Stimulated activated CD8-positive, alpha-beta memory T cell treated with anti-CD3 and anti-CD28 coated beads, Interleukin-4, amount 100 ng/mL, for 4 hours (primary cell): ENCODE measurements at places on chromosomes 2 and 18.

DNA sequence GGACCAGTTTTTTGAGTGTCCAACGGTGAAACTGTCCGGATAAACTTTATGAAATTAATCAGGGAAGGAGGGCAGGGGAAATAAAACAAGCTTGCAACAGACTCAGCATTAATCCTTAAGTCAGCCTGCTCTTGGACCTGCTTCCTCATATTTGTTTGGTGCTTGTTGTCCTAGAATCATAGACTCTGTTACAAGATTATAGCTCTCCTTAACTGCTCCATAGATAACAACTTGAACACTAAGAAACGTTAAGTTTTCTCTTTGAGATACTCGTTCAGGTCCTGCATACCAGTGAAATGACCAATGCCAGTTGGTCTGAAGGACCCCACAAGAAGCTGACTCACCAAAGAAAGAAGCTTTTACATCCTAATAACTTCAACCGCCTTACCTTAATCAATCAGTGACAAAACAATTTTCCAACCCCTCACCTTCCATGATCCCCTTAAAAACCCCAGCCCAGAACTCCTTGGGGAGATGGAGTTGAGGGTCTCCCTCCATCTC, 493.2 kb downstream of the PID1 start:
- DNase-seq: no peak

GRCh38 chr2:174699993-174700766, 64.1 kb downstream of the CHRNA1 start:
- DNase-seq: no peak

DNA sequence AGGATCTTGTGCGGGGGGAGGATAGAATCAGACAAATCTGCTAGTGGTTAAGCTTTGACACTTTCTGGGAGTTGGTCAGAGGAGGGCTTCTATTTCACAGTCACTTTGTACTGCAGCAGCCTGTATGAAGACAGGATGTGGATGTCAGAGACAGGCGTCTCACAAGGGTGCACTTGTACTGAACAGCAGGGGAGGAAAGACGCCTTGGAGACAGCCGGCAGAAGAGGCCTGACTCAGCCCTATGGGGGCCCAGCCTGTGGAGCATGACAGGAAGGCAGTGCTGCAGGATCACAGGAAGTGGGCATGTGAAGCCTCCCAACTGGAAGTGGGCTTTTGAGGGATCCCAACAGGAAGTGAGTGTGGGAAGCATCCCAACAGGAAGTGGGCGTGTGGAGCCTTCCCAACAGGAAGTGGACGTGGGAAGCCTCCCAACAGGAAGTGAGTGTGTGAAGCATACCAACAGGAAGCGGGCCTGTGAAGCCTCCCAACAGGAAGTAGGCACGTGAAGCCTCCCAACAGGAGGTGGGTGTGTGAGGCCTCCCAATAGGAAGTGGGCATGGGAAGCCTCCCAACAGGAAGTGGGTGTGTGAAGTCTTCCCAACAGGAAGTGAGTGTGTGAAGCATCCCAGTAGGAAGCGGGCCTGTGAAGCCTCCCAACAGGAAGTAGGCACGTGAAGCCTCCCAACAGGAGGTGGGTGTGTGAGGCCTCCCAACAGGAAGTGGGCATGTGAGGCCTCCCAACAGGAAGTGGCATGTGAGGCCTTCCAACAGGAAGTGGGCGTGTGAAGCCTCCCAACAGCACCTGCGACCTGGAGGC, 212.3 kb downstream of the SNTG2 start:
- DNase-seq: no peak

GRCh38 chr2:191189112-191189635, 38.4 kb upstream of the STAT4 start:
- DNase-seq: no peak

- no peak for DNase-seq
These were observed 12.2 kb downstream of the BIN1 start for GRCh38 chr2:127094509-127095366.

GRCh38 chr2:163505281-163505680, 230.5 kb downstream of the FIGN start:
- DNase-seq: no peak

DNA sequence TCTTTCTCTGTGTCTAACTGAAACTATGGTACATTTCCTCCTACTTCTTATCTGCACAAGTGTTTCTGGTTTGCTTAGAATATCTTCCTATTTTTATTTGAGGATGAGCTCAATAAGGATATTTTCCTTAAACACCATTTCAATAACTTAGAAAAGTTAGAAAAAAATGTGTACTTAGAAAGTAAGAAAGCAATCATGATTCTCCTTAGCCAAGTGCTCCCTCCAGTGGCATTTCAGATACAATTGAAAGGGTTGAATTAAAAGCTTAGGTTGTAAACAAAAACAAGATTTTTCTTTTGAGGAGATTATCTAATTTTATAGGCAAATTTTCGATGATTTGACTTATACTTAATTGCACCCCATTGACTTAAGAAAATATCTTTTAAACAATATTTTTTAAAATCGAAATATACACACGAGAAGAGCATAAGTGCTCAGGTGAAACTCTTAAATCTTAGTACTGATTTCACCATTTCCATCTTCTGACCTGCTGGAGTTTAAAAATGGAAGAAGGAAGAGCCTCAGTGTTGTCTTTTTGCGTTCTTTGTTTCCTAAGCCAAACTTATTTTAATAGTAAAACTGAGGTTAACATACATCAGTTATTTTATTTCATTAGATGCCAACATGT, 26.9 kb downstream of the C18orf63 start:
- DNase-seq: no peak

- DNase-seq: no peak
These were observed 10.9 kb downstream of the TRIP12 start for GRCh38 chr2:229910832-229911412.

GRCh38 chr2:229943770-229944449, 21.6 kb downstream of the FBXO36 start:
- no peak for DNase-seq

DNA sequence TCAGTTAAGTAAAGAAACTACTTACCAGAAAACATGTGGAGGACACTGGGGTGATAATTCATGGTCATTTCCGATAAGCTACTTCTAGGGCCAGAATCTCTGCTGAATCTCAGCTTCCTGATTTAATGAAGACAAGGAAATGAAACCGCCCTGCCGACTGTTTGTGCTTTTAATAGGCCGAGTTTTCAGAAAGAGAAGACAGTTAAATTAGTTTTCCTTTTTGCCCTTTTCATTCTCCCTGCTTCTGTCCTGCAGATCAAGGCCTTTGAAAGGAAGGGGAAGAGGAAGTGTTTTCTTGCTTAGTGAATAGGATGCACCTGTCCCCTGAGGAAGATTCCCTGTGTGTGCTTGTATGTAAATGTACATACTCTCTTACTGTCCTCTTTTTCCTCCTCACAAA, 126.6 kb downstream of the SH3RF3 start:
- DNase-seq: no peak

DNA sequence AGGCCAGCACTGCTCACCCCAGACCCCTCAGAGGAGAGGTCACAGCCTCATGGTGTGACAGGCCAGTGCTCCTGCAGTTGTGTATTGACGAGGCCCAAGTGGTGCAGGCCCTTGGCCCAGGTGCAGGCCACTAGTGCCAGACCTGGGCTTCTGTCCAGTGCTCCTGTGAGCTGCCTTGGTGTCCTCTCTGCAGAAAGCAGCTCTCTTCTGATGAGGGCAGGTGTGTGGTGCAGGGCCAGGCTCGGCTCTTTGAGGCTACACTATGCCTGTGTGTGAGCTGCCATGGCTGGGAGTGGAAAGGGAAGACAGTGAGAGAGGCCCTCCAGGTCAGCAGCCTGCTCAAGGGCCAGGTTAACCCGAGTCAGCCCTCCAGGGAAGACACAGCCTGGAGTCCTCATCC, 17.1 kb downstream of the EHD3 start:
- no peak for DNase-seq

- no peak for DNase-seq
These were observed 250.7 kb downstream of the DLGAP1 start for GRCh38 chr18:4204438-4204720.

GRCh38 chr2:181178823-181179412, 198.5 kb downstream of the UBE2E3 start:
- no peak for DNase-seq

DNA sequence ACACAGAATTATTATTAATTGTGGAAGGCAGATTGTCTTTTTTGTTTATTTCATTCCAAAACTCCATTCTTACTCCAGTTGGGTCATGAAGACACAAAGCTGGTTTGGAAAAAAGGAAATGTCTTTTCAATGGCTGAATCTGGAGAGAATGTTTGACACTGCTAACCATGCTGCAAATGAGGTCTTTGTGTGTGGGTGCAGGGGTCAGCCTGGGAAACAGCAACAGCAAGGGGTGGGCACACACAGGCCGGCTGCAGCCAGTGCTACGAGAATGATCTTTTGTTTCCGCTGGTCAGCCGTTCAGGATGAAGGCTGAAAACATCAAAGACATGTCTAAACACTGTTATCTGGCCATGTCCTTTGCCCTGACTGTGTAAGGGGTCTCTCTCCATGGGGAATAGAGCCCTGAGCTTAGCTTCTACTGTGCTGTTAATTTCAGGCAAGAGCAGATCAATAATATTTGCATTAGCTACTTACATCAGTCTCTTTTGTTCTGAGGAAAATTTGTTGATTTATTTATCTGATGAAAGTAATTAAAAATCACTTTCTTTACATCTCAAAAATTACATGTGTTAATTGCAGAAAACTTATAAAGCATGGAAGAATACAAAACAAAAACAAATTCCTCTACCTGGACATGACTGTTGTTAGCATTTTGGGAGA, 33.3 kb upstream of the E2F6 start:
- no peak for DNase-seq

DNA sequence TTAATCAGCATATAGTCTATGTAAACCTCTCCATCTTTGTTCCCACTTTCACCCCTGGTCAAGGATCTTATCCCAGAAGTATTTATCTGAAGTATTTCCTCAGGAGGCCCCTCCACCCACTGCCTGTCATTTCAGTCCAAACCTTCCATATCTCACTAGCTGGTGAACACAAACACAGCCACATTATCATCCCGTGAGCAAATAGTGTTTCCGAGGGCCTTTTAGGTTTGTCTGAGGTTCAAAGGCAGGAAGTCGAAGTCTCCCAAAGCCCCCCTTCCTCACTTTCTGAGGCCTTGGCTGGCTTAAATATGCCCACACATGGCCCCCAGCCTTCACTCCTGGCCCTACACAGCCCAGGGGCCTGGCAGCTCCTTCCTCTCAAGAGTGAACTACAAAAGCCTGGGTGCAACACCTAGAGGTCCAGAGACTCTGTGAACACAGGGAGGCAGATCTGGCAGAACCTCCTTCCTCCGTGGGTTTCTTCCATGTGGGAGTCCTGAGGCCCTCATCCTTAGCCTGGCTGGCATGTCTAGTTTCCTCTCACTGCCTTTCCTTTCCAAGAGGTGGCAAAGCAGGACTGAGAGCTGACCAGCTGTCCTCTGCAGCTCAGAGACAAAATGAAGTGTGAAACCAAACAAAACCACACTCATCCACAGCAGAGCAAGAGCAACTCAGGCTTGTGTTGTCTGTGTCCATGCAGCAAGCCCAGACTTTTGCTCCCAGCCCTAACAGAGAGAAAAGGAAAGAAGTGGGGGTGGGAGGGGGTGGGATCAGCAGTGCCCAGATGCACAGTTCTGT, 264.2 kb downstream of the SS18 start:
- no peak for DNase-seq

- no peak for DNase-seq
These were observed 73.0 kb downstream of the MYO1B start for GRCh38 chr2:191318037-191318728.

DNA sequence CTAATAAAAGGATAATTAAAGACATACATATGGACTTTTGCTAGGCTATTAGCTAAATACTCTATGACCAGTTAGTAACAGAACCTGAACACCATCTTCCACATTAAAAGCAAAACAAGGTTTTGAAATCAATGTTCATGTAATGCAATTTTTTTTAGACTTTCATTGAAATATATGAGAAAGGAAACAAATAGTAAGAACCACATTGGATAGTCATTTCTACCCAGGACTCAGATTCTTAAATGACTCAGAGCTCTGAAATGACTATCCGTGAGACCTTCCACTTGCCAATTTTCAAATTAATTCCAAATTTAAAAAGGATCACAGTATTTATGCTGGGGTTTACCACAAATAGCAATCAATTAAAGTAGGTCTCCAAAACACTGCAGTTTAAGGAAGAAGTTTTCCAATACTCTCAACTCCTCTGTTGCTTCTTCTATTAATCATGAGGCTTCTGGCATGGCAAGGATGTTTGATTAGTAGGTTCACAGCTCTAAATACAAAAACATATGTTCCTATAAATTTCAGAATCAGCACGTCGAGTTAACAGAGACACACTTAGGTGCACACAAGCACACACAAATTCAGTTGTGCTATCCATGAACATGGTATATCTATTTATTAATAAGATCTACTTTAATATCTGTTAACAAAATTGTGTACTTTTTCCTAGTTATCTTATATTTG, 841.0 kb downstream of the RNF144A start:
- DNase-seq: no peak

GRCh38 chr2:166384774-166385173, 9.0 kb upstream of the SCN9A start:
- DNase-seq: no peak
